ENCODE measurements at places on chromosomes 2 and 18.

- DNase-seq = no peak
Observed at GRCh38 chr2:85516653-85517389, 22.1 kb upstream of the MAT2A start.

DNA sequence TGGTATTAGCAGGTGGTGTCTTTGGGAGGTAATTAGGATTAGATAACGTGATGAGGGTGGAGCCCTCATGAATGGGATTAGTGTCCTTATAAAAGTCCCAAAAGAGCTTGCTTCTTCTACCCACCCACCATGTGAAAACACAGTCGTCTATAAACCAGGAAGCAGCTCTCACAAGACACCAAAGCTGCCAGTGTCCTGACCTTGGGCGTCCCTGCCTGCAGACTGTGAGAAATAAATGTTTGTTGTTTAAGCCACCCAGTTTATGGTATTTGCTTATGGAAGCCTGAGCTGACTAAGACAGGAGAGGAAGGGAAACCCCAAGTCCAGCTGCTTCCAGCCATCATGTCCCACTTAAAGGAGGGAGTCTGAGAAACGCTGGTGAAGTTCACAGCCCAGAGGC is 13.6 kb downstream of the ADI1 start:
- DNase-seq = no peak

GRCh38 chr2:63862806-63863205 is 21.1 kb downstream of the UGP2 start:
- DNase-seq = no peak

GRCh38 chr2:12430407-12431133 is 286.2 kb upstream of the TRIB2 start:
- DNase-seq = no peak

GRCh38 chr18:72235422-72235821 is 308.7 kb downstream of the CBLN2 start:
- DNase-seq = peak; percentile 46

GRCh38 chr2:64434039-64434657 is 19.8 kb upstream of the LGALSL start:
- DNase-seq = no peak

- no peak for DNase-seq
Observed at GRCh38 chr2:125386074-125386473, 1269.9 kb upstream of the GYPC start.

DNA sequence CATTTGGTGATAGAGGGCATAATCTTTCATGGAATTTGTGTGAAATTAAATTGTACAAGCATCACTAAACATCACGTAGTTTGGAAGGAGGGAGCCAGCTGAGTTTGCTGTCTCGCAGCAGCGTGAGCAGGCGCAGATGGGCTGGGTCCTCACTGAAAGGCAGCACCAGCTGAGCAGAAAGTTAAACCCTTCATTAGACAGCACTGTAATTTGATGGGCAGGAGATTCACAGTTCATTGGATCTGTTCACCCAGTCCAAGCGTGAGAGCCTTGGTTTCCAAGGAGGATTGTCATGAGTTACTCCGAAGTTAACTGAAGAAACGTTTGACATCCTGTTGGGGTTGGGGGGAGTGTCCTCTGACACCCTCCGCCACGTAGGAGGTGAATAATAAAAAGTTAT is 89.8 kb upstream of the NFATC1 start:
- peak; percentile 92 for DNase-seq

DNA sequence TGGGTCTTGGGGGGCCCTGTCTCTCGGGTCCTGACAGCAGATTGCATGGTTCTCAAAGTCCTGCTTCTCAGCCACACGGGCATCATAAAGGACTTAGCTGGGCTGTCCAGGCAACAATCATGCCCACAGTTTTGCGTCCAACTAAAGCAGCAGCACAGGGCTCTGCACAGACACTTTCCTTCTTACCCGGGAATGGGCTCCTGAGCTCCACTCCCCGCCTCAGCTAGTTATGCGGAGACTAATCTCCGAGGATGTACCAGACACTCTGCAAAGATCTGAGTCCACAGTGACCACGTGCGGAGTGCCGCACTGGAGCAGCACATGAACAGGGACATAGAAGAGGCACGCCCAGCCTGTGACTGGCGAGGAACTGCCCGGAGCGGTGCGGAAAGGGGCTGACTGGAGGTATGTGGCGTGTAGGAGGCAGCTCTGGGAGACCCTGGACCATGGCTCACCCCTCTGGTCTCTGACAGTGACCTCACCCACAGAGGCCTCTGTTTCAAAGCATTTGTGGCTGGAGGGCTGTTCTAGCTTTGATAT is 270.0 kb downstream of the HDAC4 start:
- no peak for DNase-seq

- no peak for DNase-seq
Observed at GRCh38 chr2:99198103-99198841, 17.3 kb downstream of the MRPL30 start.

DNA sequence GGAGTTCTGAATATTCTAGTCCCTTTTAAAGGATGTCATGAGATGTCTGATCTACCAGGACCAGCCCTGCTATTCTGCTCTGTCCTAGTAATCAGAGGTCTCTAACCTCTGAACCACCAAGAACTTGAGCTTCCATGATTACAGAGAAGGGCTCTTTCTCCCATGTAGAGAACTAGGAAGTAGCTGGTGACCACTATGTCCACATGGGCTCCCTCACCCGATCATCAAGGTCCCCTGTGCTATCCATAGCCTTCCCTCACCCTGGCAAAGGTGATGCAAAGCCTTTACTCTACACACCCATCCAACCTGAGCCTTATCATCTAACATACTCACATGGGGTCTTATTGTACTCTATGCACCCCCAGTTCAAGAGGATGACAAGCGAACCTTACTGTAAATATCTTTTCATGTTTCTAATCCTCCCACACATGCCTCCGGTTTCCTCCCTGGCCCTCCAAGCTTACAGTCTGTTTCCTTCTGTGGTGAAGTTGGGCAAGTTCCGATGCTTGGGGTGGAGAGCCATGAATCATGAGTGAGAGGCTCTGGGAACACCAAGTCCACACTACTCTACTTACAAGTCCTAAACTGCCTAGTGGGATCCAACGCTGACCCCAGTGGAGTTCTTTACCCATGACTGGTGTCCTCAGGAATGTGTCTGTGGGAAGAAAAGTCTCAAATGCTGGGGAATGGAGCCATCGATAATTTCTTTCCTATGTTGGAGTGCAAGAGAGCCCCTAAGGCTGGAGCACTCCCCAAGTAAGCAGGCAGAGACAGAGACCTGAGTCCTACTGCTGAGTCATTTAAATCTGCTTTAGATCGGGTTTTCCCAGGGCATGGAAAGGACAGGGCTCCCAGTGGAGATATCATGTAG is 73.3 kb upstream of the KLF7 start:
- DNase-seq = peak; percentile 33

DNA sequence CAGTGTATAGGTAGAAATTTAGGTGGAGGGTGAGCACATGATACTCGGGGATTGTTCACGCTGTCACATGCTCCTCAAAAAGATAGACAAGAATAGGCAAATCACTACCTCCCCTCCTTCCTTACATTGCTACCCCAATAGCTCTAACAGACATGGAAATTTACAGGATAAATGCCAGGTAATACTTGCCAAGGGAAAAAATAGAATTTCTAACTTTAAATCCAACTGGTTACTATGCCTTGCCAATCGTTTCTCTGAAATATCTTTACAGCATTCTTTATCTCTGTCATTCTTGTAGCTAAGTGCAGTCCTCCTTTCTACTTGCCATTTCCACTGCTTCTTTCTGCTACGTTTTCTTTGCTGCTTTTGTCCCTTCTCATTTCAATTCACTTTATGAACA is 339.8 kb upstream of the ZEB2 start:
- DNase-seq = no peak

GRCh38 chr2:3839476-3839875 is 136.1 kb downstream of the DCDC2C start:
- peak; percentile 64 for DNase-seq

- DNase-seq = peak; percentile 13
Observed at GRCh38 chr2:40127890-40128557, 323.9 kb downstream of the SLC8A1 start.

- DNase-seq = no peak
Observed at GRCh38 chr2:77519888-77520506, 2.2 kb downstream of the LRRTM4 start.

- peak; percentile 59 for DNase-seq
Observed at GRCh38 chr18:31241900-31242409, 76.0 kb upstream of the DSG1 start.

DNA sequence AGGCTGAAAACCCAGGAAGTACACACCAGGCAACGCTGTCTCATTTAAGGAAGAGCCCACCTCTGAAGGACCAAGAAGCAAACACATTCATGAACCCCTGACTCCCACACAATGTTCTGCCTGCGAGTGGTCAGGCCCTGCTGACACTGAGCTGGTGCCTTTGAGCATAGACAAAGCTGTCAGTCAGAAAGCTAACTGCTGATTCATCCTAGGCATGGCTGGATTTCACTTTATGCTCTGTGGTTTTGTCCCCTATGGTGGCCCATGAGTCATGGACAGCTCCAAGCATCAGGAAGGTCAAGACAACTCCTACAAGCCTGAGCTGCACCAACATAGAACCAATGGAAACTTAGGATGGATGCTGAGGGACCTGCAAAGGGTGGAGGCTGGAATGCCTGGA is 78.9 kb downstream of the UXS1 start:
- no peak for DNase-seq

- peak; percentile 33 for DNase-seq
Observed at GRCh38 chr2:126908721-126909177, 10.1 kb downstream of the TEX51 start.

- no peak for DNase-seq
Observed at GRCh38 chr18:58315041-58315440, 271.0 kb downstream of the NEDD4L start.

- DNase-seq = no peak
Observed at GRCh38 chr2:65626831-65627230, 194.4 kb upstream of the SPRED2 start.

DNA sequence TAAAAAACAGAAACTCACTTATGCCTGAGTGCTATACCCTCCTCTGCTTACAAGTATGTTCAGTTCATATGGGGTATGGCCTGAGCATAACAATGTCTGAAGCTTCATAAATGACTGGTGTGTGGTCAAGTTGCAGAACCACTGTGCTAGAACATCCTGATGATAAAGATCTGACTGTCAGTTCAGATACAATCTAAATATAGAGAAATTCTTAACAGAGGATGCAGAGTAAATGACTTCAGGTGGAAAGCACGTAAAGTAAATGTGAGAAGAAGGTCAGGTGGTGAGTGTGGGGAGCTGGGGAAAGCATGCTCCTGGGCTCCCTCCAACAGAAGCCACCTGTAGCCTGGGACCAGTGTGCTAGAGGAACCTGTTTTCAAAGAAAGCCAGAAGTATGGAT is 926.2 kb downstream of the TSN start:
- no peak for DNase-seq

GRCh38 chr2:120680136-120680761 is 55.4 kb upstream of the GLI2 start:
- peak; percentile 96 for DNase-seq

- peak; percentile 85 for DNase-seq
Observed at GRCh38 chr2:204024503-204024902, 87.9 kb downstream of the ICOS start.

DNA sequence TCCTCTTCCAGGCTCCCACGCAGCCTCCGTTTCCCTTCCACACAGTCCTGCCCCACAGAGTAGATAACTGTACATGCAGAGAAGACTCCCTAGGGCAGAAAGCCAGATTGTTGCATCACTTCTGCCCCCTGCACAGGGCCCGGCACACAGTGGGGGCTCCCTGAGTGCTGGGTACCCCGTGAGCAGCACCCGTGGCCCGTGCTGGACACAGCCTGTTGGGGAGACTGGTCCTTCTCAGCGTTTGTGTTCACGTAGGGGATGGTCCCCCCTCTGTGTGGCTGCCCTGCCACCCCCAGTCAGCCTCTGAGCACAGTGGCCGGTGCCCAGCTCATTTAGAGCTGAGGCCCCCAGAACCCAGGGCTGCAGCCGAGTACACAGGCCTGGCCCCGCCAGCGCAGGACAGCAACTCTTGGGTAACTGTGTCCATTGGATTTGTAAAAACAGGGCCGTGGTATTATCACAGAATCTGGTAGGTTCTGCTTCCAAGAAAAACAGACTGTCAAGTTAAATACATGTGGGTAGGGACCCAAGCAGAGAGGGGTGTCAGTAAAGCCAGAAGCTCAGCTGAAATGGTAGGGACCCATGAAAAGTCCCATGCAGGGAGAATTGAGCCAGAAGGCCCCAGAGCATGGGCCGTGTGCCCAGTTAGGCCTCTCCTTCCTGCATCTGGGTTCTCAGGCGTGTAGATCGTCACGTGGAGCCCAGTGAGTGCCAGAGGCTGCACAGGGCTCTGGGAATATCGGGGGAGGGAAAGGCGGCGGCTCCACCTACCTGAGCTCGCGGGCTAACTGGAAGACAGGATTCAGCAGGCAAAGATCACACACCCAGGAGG is 257.3 kb downstream of the ATAD2B start:
- no peak for DNase-seq

- DNase-seq = no peak
Observed at GRCh38 chr2:24577481-24577880, 86.4 kb downstream of the NCOA1 start.

- peak; percentile 86 for DNase-seq
Observed at GRCh38 chr18:34787931-34788532, 77.9 kb downstream of the DTNA start.

GRCh38 chr2:66733364-66733999 is 298.6 kb downstream of the MEIS1 start:
- no peak for DNase-seq

DNA sequence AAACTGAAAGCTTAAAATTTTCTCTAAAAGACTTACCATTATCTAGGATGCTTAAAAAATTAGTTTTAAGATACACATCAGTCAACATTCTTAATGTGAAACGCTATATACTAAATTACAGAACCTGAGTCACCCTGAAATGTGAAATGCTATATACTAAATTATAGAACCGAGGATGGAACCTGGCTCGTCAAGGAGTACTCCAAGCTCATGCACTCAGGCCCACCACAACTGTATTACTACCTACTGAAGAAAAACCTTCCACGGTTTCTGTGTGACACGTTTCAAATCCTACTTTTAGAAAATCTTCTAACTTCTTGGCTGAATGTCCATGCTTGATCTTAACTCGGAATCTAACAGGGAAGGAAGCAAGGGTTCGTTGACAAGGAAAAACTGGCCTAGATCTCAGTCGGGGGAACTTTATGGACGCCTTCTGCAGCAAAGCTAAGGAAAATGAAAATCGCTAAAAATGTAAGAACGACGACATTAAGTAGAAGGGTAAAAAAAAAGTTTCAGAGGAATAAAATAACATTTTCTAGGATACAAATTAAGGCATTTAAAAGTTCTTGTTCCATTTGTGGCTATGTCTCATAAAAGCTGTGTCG is 1.4 kb downstream of the PRKD3 start:
- no peak for DNase-seq

DNA sequence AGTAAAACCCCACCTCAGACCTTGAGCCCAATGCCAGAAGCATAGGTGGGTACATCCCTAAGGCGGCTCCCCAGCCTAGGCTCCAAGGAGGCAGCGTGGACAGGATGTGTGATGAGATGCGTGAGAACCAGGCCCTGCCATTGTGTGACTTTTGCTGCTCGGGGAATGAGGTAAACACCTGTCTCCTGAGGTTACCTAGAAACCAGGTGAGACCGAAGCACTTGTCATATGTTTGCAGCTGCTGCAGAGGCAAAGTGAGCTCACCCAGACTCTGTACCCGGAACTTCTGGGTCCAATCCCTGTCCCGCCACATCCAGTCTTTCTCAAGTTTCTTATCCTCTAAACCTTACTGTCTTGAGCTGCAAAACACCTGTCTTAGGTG is 3.4 kb downstream of the FBLN7 start:
- DNase-seq = no peak

Data from eye (tissue), 1 donor.